Stimulated activated naive CD8-positive, alpha-beta T cell treated with anti-CD3 and anti-CD28 coated beads, Interleukin-15, Interleukin-2, amounts not matched to agents 100 U/mL and 50 U/mL, for 24 hours (primary cell): ENCODE measurements at places on chromosomes 2 and 18.

GRCh38 chr2:176079285-176079830 lies 4.4 kb downstream of the EVX2 start:
- DNase-seq, result no peak

DNA sequence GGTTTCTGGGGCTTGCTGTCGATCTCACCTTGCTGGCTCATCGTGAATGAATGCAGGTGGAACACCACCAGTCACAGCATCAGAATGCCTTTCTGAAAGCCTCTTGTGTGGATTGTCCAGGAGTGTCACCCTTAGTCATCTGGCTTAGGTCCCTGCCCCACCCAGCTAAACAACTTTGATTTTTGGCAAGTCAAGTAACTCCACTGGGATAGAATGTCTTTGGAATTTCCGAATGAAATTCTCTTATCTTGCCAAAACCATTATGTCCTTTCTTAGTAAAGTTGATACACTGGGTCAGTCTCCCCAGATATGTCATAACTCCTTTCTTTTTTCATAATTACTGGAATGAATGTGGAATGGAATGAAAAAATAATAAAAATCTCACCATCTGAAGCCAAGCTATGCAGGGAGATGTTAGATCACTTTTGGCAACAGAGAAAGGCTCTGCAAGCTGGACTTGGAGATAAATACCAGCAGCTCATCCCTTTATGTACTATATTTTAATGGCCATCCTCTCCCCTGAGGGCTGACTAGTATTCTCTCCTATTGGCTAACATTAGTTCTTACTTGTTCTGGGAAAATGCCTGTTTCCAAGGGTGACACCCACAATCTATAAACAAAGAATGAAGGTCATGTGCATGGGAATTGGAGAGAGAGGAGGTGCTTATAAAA lies 35.4 kb downstream of the INSIG2 start:
- no peak for DNase-seq

- no peak for DNase-seq
Measured at GRCh38 chr2:79717364-79718007, 204.6 kb downstream of the CTNNA2 start.

DNA sequence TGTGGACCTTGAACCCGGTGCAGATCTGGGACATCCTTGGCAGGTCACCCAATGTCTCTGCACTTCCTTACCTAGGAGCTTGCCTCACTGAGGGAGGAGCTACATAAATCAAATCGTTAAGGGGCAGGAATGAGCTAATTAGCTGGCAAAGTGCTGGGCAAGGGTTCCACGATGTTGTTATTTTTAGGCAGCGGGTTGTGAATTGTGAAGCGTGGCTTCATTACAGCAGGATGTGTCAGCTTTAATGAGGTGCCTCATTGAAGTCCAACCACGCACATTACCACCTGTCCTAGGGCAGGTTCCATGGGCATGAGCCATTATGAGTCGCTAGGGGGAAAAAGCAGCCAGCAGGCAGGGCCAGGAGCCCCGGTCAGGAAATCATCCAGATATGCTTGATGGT lies 127.0 kb upstream of the AGAP1 start:
- DNase-seq, result no peak

DNA sequence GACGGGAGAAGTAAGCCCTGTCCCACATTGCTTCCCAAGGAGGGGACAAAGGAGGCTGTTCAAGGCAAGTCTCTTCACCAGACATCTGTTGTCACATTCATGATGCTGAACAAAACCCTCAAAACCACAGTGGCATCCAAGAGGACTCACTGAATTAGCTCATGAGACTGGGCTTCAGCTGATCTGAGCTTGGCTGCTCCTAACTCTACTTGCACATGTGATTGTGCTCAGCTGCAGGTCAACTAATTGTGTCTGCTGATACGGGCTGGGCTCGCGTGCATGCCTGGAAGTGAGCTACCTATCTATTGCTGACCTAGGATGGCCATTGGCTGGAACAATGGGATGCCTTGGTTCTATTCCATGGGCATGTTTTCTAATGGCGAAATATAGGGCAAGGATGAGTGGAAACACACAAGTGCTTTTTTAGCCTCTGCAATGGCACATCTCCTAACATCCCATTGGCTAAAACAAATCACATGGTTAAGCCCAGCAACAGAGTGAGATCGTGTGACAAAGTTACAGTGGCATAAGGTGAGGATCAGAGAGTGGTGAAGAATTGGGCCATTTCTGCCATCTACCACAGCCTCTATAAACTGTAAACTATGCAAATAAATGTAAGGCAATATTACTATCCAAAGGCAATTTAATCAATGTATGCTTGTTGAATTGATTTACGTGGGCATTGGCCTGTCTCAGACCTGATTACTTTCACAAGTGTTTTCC lies 52.9 kb upstream of the CAPN13 start:
- DNase-seq, result no peak

DNA sequence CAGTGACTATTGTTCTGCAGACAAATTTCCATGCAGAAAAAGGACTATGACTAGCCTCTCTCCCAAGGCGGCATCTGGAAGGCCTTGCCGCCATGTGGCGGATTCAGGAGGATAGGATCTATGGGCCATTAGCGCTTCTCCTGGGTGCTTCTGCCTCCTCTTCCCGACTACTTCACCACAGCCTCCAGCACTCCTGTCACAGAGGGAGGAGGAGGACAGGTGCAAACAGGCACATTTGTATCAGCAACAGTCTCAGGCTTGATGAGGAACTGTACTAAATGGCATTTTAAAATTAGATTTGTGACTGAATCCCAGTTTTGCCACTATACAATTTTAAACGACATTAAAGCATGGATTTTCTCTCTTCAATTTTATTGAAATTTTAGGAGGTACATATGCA lies 114.9 kb downstream of the NOL10 start:
- no peak for DNase-seq

GRCh38 chr2:101758001-101758400 lies 60.5 kb downstream of the MAP4K4 start:
- DNase-seq, result no peak

DNA sequence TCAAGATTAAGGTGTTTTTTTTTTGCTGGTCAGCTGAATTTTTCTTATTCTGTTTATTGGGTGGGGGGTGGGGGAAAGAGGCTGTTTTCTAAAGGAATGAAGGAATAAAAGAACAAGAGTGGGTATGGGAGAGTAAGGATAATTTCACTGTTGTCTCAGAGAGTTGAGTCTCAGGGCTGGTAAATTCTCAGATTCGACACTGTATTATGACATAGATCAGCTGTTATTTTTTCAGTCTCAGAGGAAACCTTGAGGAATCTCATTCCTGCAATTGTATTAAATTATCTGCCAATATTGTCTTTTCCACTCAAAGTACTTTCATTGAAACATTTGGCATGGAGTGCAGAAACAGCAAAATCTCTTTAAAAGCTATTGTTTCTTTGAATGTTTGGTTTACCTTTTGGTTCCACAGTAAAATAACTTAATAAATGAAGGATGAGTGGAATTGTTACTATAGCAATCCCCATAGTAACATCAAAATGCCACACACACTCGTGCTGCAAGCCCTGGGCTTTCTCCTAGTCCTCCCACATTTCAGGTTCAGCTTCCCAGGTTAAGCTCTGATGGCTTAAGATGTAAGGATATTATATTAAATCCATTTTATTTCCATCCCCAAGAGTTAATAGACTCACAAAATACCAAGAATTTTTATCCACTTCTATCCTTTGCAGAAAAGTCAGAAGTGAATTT lies 478.7 kb upstream of the TCF4 start:
- no peak for DNase-seq

GRCh38 chr2:70301344-70302194 lies at the start of gene FAM136A:
Gene FAM136A (minus strand): TSS chr2:70302067. CDS start chr2:70302011, 56 bp downstream.
- DNase-seq, result peak; percentile 93

DNA sequence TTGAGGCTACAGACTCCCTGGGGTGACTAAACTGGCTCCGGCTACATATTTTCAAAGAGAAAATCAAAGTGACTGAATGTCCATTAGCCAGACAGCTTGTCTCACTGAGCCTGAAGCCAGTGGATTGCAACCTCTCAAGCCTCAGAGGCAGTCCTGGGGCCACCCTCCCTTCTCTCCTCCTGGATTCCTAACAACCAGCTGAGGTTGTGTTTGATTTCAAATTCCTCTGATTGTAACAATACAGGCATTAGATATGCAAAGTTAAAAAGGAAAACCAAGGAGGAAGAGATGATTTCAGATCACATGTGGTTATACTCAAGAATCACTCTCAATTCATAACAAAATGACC lies 101.0 kb upstream of the LMAN1 start:
- no peak for DNase-seq

- no peak for DNase-seq
Measured at GRCh38 chr2:182883451-182883850, 17.0 kb upstream of the FRZB start.

- DNase-seq, result no peak
Measured at GRCh38 chr2:151197184-151198108, 64.2 kb downstream of the RBM43 start.

- no peak for DNase-seq
Measured at GRCh38 chr2:71674158-71674851, 220.9 kb downstream of the DYSF start.

GRCh38 chr2:36773947-36774346 lies 77.4 kb downstream of the VIT start:
- DNase-seq, result no peak

- DNase-seq, result no peak
Measured at GRCh38 chr2:176177580-176178037, 10.9 kb upstream of the HOXD1 start.

GRCh38 chr18:54857499-54857898 lies 29.2 kb downstream of the RAB27B start:
- DNase-seq, result no peak

GRCh38 chr2:212892193-212892592 lies 259.2 kb downstream of the IKZF2 start:
- no peak for DNase-seq

- no peak for DNase-seq
Measured at GRCh38 chr2:160197587-160197986, 2.5 kb downstream of the ITGB6 start.

DNA sequence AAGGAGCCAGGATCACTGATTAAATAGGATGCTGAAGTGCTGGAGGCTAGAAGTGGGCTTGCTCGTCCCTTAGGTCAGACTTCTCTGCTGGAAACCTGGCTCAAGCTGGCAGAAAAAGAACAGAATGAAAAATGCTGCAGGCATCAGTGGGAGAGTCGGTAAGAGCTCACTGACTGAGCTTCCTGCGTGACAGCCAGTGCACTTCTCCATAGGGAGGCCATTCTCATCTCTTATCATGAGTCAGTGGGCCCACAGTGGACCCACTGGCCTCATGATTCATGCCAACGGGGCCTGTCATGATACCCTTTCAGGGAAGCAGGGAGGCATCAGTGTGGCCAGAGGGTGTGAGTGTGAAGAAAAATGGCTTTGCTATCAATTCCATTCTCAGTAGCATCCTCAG lies 498.2 kb downstream of the PTPRM start:
- no peak for DNase-seq

- DNase-seq, result no peak
Measured at GRCh38 chr2:60994131-60994530, 23.4 kb upstream of the PEX13 start.

- no peak for DNase-seq
Measured at GRCh38 chr18:53753601-53754000, 470.9 kb downstream of the MBD2 start.

- no peak for DNase-seq
Measured at GRCh38 chr18:59048378-59048777, 91.3 kb upstream of the SEC11C start.
